ENCODE measurements at places on chromosomes 7 and 10.

DNA sequence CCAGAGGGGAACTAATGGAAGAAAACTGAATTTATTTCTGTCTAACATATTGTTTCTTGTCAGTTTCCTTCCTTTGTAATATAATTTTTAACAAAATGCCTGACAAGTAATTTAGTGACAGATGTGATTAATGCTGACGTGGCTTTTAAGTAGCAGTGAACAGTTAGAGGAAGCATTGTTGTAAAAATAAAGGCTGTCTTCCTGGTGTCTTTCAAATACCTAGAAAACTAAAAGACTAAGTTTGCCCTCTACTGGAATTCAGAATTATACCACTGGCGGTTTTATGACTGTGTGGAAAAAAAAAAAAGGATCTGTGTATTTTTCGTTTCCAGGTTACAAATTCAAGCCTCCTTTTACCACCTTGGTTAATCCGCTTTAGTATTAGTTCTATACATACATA, 217.1 kb upstream of the DPP6 start:
- no peak for DNase-seq

DNA sequence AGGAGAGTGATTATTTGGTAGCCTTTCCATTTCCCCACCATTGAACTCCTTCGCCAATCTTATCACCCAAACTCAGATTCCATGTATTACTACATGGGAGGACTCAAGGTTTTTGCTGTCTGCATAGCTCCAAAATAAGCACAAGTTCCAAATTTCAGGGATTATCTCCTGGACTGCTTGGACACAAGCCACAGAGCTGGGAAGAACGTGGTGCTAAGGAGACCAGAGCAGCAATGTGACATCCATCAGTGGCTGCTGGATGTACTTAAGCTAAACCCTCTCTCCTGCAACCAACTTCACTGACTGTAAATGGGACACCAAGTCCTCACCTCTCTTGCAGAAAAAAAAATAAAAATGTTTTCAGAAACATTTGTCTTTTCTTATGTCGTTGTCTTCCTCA, 56.3 kb downstream of the NRP1 start:
- no peak for DNase-seq

GRCh38 chr10:123573236-123574108, 92.7 kb upstream of the GPR26 start:
- peak; percentile 23 for DNase-seq

- DNase-seq = no peak
These were observed 957.8 kb downstream of the NXPH1 start for GRCh38 chr7:9391221-9391620.

DNA sequence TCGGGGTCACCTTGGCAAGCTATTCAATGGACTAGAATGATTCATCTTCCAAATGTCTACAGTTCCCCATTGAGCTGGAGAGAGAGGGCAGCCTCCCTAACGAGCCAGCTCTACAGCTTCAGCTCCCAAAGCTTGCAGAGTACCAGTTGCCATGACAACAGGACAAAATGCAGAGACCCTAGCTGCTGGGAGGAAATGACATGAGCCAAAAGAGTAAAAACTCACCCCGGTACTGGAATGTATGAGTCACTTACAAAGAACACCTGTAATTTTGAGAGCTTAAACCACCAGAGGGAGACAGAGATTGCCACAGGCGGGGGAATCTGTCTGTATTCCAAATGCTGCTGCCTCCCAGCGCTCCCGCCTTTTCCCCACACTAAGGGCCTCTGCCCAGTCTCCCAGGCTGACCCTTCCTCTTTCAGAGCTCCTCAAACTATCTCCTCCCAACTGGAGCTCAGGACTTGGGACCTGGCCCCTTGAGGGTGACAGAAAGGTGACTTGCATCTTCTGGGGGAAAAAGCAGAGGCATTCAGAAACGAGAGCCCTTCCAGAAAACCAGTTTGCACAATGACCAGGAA, 95.5 kb downstream of the CUL2 start:
- DNase-seq = no peak

- DNase-seq = no peak
These were observed 47.4 kb downstream of the IGF2BP3 start for GRCh38 chr7:23422909-23423308.

GRCh38 chr7:16397501-16398145, 23.7 kb downstream of the CRPPA start:
- no peak for DNase-seq

- DNase-seq = no peak
These were observed 54.6 kb upstream of the OPN4 start for GRCh38 chr10:86599729-86600128.

DNA sequence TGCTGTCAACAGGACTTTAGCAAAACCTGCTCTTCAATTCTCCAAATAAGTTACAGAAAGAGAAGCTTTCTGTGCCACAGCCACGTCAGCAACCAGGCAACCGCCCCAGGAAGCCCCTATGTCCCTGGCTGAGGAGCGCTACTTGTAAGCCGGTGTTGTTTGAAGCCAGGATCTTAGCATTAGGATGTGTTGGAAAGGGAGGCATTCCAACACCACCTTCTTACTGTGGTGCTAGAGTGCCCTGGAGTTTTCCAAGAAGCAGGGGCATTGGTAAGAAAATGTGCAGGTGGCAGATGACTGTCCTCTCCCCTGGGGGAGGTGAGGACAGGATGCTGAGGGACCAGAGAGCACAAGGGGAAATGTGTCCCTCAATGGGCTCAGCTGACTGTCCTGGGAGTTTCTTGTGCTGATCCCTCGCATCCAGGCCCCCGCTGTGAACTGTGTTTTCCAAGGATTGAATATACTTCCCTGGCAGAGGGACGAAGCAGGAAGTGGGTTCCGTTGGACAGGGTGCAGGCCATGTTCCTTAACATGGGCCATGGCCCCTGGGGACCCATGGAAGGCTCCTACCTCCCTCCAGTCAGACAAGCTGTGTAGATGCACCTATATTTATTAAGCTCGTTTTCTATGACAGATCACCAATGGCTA, 139.6 kb upstream of the GDF10 start:
- no peak for DNase-seq

GRCh38 chr10:69446229-69446628, 5.0 kb upstream of the TSPAN15 start:
- no peak for DNase-seq

DNA sequence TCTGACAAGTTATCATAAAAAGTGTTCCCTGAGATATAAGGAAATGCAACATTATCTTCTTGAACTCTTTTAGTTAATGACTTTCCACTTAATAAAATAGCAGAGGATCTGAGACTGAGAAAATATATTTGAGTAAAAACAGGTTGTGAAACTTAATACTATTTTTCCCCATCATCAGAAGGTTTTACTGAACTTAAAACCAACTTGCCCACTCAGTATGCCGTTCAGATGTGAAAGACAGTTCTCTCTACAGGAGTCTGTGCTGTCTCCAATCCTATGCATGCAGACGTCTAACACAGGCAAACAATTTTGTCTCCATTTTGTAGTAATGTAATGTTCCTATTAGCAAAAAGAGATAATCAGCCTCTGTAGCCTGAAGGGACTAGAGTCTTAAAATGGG, 38.2 kb upstream of the CYP2C18 start:
- DNase-seq = no peak

GRCh38 chr7:2157473-2158279, 75.1 kb downstream of the MAD1L1 start:
- DNase-seq = peak; percentile 90

Data from NCI-H1436 treated with DMSO at 0.1 percent for 48 hours (cell line).